Cardiac ventricle fibroblast (primary cell): ENCODE measurements at places on chromosomes 5 and 9. TPM values are rescaled to one million over a fixed set of nuclear protein-coding genes. Genes with fewer than 3 reads are reported as not detected.

The LIFR gene
- total RNA-seq = 24.1 and 25.1 TPM in 2 replicates

The SGCD gene
- total RNA-seq = 3.5 and 4.8 TPM in 2 replicates

The GAS1 gene
- 198 and 203 TPM in 2 replicates for total RNA-seq

The NPR3 gene
- total RNA-seq = 6.5 and 7.2 TPM in 2 replicates

The LRRC19 gene
- total RNA-seq = not detected in 2 replicates
